ENCODE measurements at places on chromosomes 4 and X.

DNA sequence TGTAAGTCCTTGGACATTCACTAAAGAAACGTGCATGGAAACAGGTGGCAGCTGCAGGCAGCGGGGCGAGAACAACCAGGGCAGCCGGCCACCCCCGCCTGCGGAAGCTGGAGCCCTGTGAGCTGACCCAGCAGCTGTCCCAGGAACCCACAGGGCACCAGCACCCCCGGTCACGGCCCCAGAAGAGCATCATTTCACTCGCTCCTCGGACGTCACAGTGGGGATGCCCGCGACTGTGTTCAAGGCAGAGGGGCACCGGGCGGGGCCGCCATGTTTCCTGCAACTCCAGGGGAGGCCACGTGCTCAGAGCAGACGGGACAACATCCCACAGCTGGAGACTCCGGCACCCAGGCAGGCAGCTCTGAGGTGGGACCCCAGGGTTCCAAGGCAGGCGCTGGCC is 45.0 kb upstream of the CPLX1 start:
- DNase-seq: no peak

DNA sequence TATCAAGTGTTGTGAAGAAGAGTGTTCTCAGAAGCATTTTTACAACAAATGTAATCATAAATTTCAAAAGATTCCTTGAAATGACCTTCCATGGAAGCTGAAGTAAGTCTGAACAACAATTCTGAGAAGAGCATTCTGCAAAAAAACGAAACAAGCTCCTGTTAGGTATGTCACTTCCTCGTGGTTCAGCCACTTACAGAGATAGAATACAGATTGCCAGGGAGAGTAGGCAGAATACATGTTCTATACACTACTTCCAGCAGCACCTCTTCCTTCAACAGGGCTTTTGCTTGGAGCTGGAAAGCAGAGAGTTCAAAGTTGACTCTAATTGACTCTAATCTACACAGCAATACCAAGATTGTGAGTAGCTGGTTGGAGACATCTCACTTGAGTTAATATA is 274.5 kb downstream of the ADGRA3 start:
- DNase-seq: no peak

DNA sequence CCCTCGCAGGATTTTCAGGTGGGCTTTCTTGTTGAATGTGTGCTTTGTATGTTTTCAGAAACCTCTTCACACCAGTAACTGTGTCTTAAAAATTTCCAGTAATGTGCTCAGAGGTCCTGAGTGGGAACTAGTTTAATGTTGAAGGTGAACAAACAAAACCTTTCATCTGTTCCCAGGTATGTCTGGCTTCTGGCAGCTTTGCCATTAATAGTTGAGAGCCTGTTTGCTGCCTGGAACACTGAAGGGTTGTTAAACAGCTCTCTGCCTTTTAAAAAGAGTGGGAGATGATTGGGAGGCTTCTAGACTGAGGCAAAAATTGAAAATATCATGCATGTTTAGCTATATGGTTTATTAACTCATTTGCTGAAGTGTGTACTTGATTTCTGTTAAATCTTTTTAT is 161.2 kb upstream of the AGTR2 start:
- no peak for DNase-seq

DNA sequence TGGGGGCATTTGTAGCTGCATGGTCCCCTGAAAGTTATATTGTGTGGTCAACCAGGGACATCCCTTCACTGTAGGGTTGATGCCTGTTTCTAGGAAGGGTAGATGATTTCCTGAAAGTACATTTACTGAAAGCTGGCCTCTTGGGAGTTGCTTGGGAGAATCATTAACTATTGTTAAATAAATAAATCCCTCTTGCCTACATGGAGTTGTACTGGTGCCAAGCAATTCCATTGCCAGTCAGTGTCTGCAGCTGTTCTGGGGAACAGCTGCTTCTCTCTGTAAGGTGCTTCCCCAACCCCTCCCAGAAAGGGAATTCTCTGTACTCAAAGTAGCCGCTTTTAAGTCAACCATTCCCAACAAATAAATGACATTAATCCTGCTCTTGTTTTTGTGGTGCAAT is 51.1 kb downstream of the C4orf51 start:
- DNase-seq: no peak

DNA sequence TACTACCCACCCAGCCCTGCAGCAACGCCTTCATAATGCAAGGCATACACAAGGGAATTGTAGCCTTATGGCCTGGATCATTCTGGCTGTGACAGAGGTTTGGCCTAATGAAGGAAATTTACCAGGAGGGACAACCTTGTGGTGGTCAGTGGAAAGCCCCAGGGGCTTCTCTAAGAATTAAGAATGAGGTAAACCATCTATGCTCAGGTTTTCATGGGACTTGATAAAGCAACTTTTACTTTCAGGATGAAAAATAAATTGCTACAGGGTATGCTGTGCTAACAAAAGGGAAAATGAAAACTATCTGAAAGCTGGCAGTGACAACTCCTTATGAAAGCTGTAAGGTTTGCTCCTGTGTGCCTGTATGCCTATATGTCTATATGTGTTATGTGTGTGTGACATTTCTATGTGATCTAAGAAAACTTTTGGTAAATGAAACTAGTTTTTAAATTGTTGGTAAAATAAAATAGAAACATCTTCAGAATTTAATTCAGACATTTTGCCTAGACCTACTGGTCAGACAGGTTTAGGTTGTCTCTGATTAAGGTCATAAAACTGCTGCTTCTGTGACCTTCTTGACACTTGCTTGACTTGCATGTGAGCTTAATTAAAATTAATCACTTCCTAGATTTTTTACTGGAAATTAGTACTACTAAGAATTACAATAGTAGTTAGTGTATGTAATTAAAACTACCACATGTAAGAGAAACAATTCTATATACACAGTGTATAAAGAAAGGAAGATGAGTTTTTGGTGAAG is 19.9 kb upstream of the TXK start:
- no peak for DNase-seq

DNA sequence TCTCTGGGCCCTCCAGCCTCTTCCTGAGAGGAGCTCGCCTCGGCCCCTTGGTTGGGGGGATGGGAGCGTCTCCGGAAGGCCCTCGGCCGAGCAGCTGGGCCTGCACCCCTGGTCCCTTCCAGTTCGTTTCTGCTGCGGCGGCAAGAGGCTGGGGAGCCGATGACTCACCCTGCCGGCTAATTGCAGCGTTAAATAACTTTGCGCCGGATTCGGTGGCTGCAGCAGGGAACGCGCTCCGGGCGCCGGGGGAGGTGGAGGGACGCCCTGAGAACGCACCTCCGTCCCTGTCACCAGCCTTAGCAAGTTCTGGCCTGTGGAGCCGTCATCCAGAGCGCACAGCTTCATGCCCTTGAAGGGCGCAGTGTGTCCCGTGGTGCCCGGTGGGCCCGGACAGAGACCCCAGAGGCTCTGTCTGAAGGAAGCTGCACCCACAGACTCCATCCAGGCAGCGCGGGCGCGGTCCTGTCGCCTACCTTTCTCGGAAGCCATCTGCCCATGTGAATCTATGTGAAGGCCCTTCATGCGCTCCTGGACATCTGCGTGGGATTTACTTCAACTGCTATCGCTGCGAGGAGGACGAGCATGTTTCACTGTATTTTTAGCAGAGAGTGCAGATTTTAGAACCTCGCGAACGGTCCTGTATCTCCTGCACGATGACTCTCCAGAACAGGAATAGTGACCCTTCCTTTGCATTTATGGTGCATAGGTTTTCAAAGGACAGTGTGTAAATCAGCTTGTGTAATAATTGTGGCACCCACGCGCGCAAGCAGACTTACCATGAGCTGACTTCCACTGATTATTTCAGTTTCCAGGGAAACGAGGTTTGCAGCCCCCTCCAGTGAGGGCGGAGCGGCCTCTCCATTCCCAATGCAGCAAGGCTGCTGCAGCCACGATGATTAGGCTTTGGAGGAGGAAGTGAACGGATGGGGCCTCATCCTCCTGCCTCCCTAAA is 1.7 kb upstream of the TMEM271 start:
- peak; percentile 46 for DNase-seq

GRCh38 chr4:165756836-165757235 is 116.2 kb upstream of the TLL1 start:
- no peak for DNase-seq

DNA sequence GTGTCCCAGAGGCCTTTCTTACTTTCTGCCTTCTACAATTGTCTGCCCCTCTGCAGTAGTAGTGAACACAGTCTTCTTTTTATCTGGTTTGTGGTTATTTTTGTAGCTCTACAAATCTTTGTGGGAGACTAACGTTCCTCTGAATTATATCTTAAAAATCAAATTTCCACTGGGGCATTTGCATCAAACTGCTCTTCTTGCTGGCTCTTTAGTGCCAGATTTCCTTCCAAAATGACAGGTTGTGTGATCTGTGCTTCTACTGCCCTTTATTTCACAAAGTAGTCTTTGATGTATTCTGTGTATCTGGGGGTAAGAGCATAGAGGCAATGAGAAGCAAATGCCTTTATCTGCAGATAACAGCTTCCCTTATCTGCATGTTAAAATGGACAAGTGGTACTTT is 34.5 kb downstream of the TSPAN7 start:
- DNase-seq: no peak

- no peak for DNase-seq
Measured at GRCh38 chrX:97158269-97158668, 274.6 kb downstream of the RPA4 start.

DNA sequence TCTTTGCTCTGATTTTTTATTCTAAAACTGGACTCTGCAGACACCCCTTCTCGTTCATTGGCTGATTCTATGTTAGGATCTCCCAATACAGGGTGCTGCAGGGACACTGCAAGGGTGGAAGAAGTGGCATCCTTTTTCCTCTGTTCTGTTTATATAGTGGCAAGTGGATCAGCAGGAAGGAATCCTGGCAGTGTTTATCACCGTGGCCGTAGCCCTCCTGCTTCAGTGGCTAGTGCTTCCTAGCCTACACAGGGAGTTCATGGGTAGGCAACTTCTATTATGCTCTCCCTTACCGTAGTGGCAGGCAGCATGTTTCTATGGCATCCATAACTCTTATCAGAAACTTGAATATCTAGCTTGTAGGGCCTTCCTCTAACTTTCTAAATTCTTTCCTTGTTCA is 6.4 kb upstream of the AP1AR start:
- DNase-seq: no peak

DNA sequence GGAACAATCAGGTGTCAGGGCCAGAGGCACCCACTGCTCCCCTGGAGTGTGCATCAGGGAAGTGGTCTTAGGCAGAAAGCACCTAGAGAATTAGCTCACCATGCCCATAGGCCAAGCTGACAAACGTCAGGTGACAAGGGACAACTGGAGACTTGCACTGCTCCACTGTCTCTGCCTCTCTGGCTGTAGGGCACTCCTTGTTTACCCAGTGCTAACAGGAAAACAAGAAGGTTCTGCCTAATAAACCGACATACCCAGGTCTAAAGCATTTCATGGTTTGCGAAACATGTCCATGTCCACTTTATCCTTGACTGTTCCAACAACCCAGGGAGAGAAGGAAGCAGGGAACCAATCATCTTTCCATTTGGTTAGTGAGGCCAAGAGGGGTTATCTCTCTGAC is 92.5 kb upstream of the MAMLD1 start:
- DNase-seq: no peak

DNA sequence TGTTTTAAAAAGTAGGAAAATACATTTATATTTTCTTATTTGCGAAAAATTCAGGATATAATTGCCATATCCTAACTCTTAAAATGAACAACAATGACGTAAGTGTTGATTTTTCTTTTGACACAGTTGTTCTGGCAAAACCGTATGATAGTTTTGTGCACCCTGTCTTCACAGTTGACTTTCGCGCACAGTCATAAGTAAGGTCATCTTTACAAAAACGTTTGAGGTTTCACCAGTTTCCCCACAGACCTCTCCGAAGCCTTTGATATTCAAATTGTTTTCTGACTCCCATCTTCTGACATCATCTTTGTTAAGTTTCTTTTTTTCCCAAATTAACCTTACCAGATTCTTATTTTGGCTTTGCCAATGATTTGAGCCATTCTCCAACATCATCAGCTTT is 48.1 kb upstream of the ATXN3L start:
- no peak for DNase-seq

DNA sequence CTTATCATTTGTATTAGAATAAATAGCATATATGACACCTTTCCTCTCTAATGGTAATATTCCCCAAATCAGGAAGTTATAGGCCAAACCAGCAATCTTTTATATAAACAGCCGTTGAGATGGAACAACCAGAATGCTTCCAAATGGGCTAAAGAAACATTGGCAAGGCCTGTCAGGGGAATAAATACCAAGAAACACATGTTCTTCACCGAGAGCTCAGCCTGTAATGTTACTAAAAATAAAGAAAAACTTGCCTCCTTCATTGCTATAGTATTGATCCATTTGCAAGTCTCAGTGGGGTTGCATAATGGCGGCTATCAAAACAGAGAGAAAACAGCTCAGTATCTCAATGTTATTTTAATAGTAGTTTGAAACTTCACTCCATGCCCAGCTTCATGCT is 104.9 kb downstream of the FAM13A start:
- no peak for DNase-seq

DNA sequence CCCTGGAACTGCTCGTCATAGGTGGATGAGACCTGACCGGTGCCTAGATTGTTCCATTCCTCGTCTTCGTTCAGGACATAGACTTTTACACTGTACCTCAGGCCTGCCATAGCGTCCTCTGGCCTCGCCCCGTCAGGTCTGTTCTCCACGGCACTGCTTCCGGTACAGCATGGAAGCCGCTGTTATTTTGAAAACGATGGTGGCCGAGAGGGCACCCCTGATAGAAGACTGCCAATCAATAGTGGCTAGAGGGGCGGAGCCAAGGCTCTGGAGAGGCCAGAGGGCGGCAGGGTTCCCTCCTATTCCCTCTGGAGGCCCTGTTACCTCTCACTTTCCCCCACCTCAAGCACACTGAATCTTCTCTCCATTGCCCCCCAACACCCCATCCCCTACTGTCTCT is at the start of gene PPP4R3C:
TSS of gene PPP4R3C (minus strand) at position 155 of the 400 bp plus-strand sequence. CDS start at position 110, 45 bp downstream.
- no peak for DNase-seq

GRCh38 chrX:76064825-76065224 is 108.0 kb upstream of the PBDC1 start:
- DNase-seq: no peak

- DNase-seq: no peak
Measured at GRCh38 chr4:20254511-20255250, 3.0 kb downstream of the SLIT2 start.

- DNase-seq: no peak
Measured at GRCh38 chr4:184310881-184311709, 93.4 kb upstream of the ENPP6 start.

- peak; percentile 27 for DNase-seq
Measured at GRCh38 chrX:19904778-19905367, 17.5 kb upstream of the SH3KBP1 start.

- no peak for DNase-seq
Measured at GRCh38 chrX:97843200-97843811, 959.6 kb downstream of the RPA4 start.

DNA sequence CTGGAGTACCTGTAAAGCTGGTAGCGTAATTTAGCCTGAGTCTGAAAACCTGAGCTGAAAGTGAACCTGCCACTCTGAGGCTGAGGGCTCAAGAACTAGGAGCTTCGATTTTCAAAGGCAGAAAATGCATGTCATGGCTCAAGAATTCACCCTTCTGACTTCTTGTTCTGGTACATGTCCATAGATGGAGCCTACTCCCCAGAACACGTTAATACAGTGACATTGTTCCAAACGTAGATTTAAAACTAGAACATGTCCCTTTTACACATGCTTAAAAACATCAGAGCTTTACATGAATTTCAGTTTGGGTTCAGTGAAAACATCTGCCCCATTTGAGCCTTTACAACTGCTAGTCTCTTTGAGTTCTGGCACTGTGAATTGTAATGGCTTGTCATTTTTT is 115.5 kb upstream of the WDR1 start:
- DNase-seq: no peak
